ENCODE measurements at places on chromosomes 2 and 18.

- DNase-seq = no peak
Observed at GRCh38 chr2:10770956-10771750, 41.4 kb downstream of the PDIA6 start.

DNA sequence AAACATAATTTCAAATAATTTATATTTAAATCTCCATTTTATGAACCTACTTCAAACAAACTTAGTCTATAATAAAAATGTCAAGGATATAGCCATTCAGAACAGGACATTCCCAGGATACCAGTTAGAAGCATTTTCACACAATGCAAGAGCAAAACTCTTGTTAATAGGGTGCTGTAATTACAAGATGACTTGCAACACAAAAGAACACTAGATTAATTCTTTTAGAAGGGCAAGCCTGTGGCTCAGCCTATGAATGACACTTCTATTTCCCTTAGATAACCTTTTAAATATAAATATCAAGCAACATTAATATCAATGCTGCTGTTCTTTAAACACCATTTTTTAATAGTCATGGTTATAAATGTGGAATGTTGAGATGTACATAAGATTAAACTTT is 157.9 kb upstream of the SCN7A start:
- DNase-seq = no peak

GRCh38 chr2:233331536-233331935 is 22.8 kb upstream of the DGKD start:
- DNase-seq = no peak

DNA sequence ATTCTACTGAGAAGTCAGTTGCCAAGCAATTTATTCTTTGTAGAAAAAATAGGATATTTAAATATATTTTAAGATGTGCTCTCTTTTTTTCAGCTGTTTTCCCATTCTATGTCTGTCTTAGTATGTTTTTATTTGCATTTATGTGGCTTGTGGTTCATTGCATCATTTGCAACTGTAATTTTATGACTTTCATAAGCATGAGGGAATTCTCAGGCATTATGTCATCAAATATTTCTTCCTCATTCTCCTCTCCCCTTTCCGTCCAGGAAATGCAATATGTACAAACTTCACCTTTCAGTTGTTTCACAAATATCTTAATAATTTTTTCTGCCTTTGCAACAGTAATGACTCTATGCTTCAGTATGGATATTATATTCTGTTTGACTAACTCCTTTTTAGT is 560.2 kb upstream of the LRATD1 start:
- DNase-seq = peak; percentile 16

GRCh38 chr2:157596992-157597681 is 31.5 kb downstream of the ACVR1C start:
- peak; percentile 56 for DNase-seq

- DNase-seq = peak; percentile 75
Observed at GRCh38 chr2:226977775-226978190, 141.9 kb downstream of the RHBDD1 start.

GRCh38 chr18:31030574-31031278 is 11.8 kb downstream of the DSC3 start:
- DNase-seq = no peak

- DNase-seq = no peak
Observed at GRCh38 chr18:56747032-56747658, 96.0 kb downstream of the WDR7 start.

DNA sequence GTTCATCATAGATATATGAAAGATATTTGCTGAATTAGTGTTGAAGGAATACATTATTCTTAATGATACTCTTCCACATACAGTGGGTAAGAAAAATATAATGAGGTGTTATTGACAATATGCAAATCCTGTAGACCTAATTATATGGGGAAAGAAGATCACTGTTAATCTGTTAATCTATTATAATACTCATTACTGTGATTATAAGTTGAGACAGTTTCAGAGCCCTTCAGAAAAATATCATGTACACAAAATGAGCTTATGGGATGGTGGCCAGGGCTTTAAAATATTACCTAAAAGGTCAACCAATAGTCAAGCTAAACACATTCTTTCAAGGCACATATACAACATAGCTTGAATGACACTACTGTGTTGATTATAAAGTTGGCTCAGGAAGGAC is 163.5 kb downstream of the NOL4 start:
- DNase-seq = no peak

DNA sequence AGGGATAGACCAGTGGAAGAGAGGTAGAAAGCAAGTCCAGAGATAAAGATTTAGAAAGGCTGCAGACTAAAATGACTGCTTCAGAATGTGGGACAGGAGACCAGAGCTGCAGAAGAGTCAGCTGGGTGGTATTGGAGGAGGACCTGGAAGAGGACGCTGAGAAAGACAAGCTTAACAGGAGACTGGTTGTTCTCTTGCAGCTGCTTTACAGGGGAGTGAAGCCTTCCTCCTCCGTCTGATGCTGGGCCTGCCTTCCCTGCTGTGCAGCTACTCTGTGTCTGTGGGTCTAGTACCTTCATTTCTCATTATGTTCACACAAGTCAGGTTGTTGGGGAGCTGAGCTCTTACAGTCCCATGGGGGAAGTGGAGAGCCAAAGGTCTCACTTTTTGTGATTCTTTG is 35.7 kb downstream of the SPATS2L start:
- DNase-seq = no peak

GRCh38 chr2:15096873-15097272 is 464.3 kb downstream of the NBAS start:
- DNase-seq = peak; percentile 44

GRCh38 chr2:169877398-169877797 is 50.1 kb downstream of the UBR3 start:
- peak; percentile 53 for DNase-seq

GRCh38 chr2:67571785-67572718 is 174.9 kb downstream of the ETAA1 start:
- DNase-seq = no peak

DNA sequence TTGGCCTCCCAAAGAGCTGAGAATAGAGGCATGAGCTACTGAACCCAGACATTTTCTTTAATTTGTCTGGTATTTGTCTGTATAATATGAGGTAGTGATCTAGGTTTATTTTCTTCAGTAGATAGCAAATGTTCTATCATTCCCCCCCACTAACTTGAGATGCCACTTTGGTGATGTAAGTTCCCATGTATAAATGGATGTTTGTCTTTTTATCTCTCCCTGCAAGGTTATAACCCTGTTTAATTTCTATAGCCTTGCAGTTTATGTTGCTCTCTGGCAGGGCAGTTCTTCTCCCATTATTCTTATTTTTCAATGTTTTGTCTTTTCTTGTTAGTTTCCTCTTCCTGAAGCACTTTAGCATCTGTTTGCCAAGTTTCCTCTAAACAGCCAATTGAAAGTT is 39.1 kb upstream of the MAP4K4 start:
- no peak for DNase-seq

DNA sequence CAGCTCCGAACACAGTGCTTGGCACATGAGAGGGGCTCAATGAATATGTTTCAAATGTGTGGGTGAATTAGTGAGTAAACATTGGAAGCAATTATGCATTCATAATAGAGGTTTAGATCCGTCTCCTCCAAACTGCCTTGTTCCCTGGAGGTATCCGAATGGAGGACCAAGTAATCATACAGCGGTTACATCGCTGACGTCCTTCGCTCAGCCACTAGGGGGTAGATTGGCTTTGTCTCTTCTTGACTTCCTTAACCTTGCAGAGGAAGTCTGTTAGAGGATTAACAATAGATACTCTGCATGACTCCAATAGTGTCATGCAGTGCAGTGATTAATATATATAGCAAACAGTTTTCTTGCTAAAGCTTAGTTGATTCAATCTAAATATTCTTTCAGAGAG is 517.0 kb downstream of the PTPRM start:
- DNase-seq = peak; percentile 26

GRCh38 chr2:241901018-241901380 is 31.5 kb downstream of the RTP5 start:
- DNase-seq = no peak

- peak; percentile 41 for DNase-seq
Observed at GRCh38 chr2:201933792-201934237, 99.8 kb upstream of the FZD7 start.

- peak; percentile 48 for DNase-seq
Observed at GRCh38 chr18:2847317-2848246, 776 bp downstream of the EMILIN2 start.

DNA sequence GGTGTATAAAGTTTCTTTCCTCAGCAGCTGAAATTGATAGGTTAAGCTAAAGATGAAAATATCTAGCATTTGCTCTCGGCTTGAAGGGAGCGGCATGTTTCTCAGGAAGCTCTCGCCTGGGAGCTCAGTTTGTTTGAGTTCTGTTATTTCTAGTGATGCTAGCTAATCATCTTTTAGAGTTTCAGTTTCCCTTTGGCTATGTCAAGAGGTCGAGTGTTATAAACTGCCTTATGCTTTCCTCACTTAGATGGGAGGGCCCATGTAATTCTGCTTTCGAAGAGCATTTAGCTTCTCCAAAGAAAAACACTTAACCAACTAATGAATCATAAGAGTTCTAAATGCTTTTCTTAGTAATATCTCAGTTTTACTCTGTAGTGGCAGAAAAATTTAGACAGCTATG is 33.6 kb downstream of the PLCL1 start:
- peak; percentile 59 for DNase-seq

GRCh38 chr2:1539441-1539840 is 126.2 kb downstream of the TPO start:
- DNase-seq = no peak

GRCh38 chr2:34121076-34121475 is 522.0 kb upstream of the FAM98A start:
- DNase-seq = no peak

DNA sequence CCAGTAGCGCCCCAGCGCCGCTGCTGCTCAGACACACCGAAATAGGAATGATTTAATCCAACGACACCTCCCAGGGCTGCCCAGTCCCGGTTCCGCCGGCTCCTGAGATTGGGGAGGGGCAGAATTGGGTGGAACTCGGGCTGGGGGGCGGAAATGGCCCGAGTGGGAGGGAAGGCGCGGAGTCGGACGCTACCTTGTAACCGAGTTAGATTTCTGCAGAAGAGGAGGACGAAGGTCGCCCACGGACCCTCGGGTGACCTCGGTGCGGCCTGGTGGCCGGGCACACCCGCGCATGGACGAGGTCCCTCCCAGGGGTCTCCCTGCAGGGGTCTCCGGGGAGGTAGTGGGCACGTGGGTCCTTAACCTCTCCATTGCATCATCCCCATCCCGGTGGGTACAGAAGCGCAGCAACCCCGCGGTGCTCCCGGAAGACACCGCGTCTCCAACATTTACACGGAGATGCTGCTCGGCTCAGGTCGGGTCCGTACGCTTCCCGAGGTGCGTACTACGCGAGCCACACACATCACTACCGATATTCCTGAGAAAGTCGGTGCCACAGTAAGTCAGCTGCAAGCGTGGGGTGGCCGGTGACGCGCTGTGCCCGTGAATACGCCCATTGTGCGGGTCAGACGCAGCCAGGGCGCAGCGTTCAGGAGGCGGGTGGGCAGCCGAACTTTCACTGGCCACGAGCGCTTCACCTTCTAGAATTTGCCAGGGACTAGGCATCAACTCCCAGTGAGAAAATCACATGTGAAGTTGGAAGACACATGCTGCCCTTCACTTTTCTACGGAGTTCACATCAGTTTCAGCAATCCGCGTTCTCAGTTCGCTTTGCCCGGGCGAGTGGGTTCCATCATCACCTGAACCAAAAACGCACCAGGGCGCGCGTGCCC is 3.0 kb downstream of the ZNF516 start:
- peak; percentile 71 for DNase-seq

DNA sequence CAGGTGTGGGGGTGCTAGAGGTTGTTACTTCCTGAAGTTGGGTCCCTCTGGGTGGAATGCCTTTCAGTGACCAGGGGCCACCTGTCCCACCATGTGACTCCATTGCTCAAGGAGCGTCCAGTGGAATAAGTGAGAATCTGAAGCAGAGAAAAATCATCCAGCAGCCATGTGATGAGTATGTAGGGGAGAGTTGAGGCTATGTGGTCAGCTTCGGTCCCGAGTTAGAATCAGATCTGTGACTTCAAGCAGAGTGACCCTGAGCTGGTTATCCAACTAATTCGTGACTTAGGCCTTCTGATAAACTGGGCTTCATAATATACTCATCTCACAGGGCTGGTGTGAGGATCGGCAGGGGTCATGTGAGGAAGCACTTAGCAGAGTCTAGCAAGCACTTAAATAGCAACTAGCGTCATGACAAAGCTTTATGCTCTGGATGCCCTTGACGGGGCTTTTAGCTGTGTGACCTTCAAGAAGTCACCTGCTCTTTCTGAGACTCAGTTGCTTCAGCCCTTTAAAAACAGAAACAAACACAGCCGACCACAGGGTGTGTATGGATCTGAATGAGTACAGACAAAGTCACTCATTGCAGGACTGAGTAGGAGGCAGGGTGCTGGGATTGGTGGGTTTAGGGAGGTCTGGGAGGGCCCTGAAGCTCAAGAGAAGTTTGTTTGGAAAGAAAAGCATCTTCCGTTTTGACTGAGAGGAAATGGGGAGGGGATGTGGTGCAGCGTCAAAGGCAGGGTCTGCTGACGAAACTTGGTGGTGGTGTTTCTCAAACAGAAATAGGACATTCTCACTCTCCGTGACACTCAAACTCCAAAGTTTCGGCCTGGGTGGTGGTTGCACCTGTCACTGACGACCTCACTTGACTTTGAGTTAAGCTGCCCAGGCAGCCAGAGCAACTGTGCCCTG is 264.0 kb upstream of the CXCR4 start:
- no peak for DNase-seq

DNA sequence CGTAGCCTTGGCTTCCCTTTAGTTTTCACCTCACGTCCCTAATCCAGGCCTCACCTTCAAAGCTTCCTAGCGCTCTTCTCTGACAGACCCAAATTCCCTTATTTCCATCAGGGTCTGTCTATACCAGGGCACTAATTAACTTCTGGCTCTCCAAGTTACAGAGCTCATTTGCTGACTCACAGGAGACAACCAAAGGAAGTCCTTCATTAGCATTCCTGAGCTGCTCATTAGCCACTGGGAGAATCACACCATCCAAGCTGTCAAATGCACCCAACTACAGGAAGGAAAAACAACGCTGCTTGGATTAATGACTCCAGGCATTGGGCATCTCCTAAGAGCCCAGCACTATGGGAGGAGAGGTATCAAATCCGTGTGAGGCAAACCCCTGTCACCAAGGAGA is 109.8 kb upstream of the ALK start:
- no peak for DNase-seq

GRCh38 chr2:122108186-122108585 is 352.7 kb downstream of the TSN start:
- DNase-seq = no peak

- no peak for DNase-seq
Observed at GRCh38 chr2:128701418-128701817, 382.8 kb upstream of the HS6ST1 start.
